RWPE2 (cell line): ENCODE measurements at places on chromosomes 3 and 15.
A peak's percentile ranks its signal among the peaks of the same experiment; 100 is the strongest.

GRCh38 chr3:37526511-37526910, 335.2 kb upstream of the CTDSPL start:
- DNase-seq = no peak

GRCh38 chr3:58102390-58102750, 94.1 kb downstream of the FLNB start:
- no peak for DNase-seq

GRCh38 chr3:147963711-147964110, 554.5 kb downstream of the ZIC1 start:
- DNase-seq = no peak

- no peak for DNase-seq
Measured at GRCh38 chr3:99971761-99972160, 142.5 kb downstream of the FILIP1L start.

DNA sequence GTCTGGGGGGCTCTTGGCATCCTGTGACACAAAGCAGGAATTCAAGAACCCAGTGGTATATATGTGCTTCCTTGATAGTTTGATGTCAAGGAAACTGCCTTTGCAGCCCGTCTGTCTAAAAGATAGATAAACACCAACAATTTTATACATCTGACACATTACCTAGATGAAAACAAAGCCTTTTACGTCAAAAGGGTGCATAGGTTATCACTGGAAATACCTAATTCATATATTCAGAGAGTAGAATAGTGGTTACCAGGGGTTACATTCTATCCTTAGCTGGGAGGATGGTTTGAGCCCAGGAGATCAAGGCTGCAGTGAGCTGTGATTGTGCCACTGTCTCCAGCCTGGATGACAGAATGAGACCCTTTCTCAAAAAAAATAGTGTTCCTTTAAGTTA, 356.9 kb upstream of the RASGRP1 start:
- DNase-seq = no peak

- no peak for DNase-seq
Measured at GRCh38 chr15:87212041-87212440, 1044.5 kb downstream of the NTRK3 start.

GRCh38 chr15:58704155-58704865, 45.2 kb downstream of the ADAM10 start:
- no peak for DNase-seq

GRCh38 chr15:65382146-65382491, 4.3 kb upstream of the IGDCC3 start:
- DNase-seq = peak; percentile 3

DNA sequence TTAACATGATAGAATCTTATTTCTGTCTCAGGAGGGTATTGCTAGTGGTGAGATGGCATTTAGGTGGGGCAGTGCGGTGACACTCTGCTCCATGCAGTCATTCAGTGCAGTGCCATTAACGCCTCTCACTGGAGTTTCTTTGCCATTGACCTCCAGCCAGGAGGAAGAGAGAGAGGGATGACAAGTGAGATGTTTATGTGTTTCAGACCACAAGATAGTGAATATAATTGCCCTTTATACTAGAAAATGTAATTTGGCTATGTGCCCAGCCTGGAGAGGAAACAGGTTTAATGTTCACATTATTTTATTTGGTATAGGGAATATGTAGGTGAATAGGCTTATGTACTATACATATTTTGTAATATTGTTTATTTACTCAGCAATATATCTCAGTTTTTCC, 84.5 kb downstream of the ZIC1 start:
- no peak for DNase-seq

DNA sequence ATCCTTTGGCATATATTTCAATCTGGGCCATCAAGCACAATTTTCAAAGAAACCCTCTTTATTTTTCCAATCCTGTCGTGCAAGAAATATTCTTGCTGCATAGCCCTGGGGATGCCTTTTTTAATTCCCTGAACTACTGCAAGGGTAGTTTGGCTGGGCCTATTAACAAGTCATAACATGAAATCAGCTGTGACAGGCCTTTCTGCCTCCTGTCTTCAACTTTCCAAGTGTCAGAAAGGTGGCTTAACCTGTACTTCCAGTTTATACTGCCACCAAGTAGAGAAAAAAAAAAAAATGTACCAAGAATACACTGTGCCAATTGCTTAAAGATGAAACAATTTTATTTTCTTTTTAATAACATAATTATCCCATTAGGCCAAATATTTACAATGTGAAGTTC, 32.4 kb upstream of the SPPL2A start:
- DNase-seq = no peak

GRCh38 chr3:184765047-184765729, 46.8 kb upstream of the VPS8 start:
- DNase-seq = peak; percentile 82

DNA sequence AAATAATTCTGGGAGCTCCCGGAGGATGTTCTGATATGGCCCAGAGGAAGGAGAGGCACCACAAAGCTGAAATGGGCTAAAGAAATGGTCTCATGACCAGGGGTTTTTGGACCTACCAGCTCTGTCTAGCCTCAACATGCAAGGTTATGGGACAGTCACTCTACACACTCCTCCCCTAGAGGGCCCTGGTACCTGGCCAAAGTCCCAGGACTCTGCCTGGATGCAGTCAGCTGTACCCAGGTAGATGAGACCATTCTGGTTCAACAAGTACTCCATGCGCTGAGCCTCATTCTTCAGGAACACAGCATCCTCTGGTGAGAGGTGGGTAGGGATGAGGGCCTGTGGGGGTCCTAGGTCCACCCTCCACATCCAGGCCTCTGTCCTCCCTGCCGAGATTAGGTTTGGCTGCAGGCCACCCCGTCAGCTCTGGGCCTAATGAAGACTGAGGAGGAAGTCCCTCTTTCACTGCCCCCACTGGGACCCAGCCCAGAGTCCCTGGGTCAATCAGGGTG, 9.5 kb downstream of the EPB42 start:
- DNase-seq = no peak

DNA sequence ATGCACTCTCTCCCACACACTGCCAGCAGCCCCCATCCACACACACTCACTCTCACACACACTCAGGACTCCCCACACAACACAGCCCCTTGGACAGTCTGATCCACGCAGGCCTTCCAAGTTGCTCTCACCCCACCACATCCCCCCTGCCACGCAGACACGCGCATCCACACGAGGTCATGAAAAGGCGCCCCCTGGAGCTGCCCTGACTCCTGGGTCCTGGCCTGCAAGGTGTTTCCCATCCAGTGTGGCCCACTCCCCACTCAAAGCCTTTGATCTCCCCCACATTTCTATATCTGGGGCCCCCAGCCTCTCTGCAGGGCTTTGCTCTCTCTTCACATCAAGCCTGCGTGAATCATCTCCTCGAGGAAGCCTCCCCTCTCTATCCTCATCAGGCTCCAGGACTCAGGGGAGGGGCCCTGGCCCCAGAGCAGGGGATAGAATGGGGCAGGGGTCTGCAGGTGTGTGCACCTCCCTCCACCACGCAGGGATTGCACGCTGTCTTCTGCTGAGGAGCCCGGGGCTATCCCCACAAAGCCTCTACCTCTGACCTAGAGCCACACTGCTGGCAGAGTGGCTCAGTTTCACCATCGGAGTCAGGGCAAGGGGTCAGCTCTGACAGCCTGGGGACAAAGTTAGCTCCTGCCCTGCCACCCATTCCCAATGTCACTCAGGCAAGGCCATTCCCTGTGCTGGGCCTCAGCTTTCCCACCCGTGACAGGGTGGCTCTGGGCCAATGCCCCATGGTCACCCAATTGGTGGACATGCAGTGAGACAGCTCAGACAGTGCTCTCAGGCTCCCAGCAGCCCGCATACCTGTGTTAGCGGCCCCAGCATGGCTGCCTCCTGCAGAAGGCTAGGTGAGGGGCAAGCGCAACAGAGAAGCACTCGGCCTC, 6.4 kb downstream of the MYL3 start:
- DNase-seq = peak; percentile 34

GRCh38 chr15:48244921-48245320, 38.8 kb downstream of the SLC12A1 start:
- no peak for DNase-seq

GRCh38 chr3:180416111-180416594, 185.8 kb upstream of the TTC14 start:
- DNase-seq = no peak

DNA sequence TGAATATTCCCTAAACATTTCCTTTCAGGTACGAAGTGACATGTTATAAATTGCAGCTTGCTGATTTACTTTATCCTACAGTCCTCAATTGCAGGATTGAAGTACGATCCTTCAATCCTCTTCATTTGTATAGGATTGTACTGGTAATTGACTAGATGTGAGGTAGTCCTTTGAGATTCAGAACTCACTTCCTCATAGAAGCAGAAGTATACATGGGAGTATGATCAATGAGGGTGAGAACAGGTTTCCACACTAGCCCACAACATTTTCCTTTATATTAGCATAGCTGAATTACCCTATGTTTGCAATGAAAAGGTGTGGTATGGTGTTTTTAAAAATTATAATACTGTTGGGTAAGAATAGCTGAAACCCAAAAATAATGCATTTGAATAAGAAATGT, 160.0 kb upstream of the UMPS start:
- DNase-seq = no peak

- DNase-seq = no peak
Measured at GRCh38 chr3:31165399-31165860, 271.0 kb upstream of the GADL1 start.

GRCh38 chr3:116005404-116005803, 382.1 kb downstream of the GAP43 start:
- DNase-seq = peak; percentile 78

DNA sequence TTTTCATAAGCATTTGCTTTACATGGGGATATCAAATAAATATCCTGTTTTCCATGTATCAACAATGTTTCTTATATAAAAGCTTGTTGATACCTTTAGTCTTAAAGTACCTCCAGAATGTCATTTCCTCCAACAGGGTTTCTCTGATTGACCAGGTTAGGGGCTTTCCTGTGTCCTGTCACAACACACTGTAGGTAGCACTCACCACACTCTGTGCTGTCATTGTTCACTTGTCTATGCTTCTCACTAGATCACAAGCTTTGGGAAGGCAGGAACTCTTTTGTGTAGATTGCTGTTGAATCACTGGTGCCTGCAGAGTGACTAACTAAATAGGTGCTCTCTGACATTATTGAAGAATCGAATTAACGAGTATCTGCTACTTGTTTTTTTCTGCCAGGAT, 49.8 kb downstream of the USP50 start:
- no peak for DNase-seq

GRCh38 chr3:188234132-188234531, 80.2 kb downstream of the LPP start:
- no peak for DNase-seq

DNA sequence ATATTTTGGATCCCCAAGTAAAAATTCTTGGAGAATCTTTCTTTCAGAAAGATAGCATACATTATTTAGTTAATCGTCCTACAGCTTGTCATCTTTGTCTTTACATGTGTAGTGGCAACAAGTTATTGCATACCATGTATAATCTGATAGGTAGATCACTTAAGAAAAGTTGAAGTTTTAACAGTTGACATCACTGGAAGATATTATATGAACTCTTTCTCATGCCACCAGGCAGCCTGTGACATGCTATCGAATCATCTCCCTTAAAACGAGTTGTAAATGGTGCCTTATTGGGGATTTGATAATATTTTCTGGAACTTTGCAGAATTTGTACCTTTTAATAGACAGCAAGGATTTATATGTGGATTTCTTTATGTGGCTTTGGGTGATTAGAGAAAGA, 8.7 kb downstream of the U2SURP start:
- DNase-seq = no peak

DNA sequence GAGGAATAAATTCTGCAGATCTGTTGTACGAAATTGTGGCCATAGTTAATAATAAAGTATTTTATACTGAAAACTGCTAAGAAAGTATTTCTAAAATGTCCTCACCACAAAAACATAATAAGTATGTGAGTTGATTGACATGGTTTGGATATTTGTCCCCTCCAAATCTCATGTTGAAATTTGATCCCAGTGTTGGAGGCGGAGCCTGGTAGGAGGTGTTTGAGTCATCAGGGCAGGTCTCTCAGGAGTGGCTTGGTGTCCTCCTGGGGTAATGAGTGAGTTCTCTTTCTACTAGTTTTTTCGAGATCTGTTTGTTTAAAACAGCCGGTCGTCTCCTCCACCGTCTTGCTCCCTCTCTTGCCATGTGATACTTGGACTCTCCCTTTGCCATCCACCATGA, 424.1 kb upstream of the KCNMB2 start:
- no peak for DNase-seq

DNA sequence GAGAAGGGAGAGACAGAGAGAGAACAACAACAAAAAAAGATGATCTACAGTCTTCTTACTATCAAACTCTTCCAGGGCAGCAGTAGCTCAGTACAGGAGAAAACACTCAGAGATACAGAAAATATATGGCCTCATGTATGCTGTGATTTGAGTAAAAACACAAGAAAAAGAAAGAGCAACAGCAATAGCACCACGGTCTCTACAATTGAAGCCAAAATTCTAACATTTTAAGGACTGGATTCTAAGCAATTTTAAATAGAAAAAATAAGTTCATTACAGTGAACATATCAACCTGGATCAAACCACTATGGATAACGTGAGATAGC, 43.5 kb upstream of the ALCAM start:
- DNase-seq = no peak

DNA sequence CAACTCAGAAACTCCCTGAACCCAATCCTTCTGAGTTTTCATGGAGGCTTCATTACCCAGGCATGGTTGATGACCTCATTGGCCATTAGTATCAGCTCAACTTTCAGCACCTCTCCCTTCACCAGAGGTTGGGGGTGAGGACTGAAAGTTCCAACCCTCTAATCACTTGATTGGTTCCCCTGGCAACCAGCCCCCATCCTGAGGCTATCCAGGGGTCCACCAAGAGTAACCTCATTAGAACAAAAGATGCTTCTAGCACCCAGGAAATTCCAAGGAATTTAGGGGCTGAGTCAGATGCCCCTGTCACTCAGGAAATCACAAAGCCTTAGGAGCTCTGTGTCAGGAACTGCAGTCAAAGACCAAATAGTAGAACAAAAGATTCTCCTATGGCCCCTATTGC, 43.8 kb downstream of the ADAMTSL3 start:
- DNase-seq = no peak

DNA sequence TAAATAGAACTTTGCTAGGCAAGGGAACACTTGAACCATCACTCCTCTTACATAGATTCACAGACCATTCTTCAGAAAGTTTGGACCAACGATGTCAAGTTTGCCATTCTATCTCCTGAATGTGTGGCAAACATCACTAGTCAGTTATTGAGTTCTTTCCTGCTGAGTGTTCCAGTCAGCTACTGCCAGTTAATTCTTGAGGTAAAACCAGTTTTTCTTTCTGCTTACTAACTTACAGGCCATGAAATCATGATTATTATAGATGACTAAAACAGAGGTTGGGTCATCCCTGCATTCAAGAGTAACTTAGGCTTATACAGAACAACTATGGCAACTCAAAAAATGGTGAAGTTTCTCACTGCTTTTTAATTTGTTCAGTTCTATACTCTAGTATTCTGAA, 88.2 kb downstream of the AP4E1 start:
- no peak for DNase-seq

GRCh38 chr3:195815169-195815771, 3.5 kb upstream of the MUC4 start:
- DNase-seq = peak; percentile 47

- DNase-seq = no peak
Measured at GRCh38 chr3:20837676-20838302, 651.8 kb upstream of the SGO1 start.
